Stimulated activated CD4-positive, alpha-beta T cell treated with anti-CD3 and anti-CD28 coated beads, TNF-alpha, amount 100 ng/mL, for 4 hours (primary cell): ENCODE measurements at places on chromosomes 4 and X.

GRCh38 chr4:147307896-147308674 lies 172.8 kb upstream of the EDNRA start:
- DNase-seq, result no peak

DNA sequence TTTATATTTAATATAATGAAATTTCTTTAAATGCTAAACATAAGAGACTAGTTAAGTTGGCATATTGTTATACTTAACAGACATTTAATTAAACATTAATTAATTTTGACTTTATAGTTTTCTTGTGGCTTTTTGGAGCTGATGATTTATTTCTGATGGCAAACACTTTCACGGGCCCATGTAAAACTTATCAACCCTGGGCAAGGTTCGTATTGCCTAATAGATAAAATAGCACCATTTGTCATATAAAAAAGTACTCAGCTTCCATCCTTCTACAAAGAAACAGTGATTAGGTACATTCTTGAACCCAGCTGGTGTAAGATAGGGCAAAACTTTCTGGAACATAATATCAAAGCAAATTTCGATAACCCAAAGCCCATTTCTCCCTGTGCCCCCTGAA lies 63.2 kb downstream of the PAK3 start:
- no peak for DNase-seq

DNA sequence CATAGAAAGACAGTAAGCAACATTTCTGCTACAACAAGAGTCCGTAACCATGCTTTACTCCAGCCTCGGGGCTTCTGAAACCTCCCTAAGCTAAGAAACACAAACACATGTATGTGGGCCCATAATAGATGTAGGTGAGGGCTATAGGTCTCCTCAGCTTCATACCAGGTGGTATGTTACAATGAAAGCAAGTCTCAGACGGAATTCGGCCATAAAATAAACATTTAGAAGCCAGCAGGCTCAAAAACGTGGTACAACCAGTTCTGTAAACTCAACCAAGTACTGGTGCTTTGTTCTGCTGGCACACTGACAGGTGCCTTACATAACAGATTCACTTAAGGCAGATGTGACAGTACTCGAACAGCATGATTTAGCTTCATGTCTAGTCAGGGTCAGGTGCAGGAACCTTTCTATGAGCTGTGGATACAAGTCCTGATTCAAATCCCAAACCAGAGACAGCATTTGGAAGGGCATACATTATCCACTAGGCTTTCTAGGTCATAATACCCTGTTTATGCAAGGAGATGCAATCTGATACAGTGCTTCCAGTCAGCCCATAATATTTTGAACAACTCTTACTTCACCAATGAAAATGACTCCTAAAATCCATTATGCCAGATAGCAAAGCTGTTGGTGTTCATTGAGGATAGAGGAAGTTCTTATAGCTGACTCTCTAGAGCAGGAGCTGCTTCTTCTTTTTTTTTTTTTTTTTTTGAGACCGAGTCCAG lies 113.8 kb upstream of the ENPP6 start:
- DNase-seq, result no peak

DNA sequence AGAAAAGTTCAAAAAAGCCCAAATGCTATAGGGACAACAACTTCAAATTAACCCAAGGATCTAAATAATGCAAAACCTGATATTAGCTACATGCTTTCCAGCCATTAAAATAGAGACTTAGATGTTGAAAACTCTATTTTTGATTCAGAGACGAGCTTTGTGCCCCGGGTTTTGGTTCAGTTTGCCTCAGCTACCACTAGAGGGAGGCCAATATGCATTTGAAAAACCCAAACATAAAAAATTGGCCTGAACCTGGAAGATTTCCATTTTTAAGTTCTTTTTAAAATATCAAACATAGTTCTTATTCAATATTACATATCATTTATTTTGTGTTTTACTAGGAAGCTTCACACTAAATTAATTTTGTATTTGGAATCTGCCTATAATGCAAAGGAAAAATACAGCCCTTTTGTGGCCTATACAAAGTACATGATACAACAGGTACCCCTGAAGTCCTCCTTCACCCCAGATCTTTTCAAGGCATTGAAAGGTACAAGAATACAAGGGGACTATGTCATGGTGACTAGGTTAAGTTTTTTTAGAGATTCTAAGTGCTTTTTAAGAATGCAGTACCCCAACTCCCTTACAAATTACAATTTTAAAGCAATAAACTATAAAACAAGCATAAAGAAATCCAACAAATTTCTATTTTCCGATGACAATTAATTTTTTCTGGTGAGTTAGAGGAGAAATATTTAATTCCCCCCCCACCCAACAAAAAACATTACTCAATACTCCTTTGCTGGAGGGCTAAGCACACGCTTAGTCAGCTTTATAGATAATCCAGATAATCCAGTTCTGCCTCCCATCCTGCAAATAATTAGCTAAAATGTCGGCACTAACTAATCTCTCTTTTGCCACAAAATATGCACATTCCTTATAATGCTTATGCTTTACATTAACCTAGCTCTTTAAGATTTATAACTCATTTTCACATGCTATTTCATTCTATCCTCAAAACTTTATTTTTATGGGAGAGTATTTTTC lies 97.7 kb upstream of the PTPN13 start:
- DNase-seq, result no peak

GRCh38 chrX:40875476-40875875 lies 140.1 kb upstream of the MED14 start:
- DNase-seq, result no peak

DNA sequence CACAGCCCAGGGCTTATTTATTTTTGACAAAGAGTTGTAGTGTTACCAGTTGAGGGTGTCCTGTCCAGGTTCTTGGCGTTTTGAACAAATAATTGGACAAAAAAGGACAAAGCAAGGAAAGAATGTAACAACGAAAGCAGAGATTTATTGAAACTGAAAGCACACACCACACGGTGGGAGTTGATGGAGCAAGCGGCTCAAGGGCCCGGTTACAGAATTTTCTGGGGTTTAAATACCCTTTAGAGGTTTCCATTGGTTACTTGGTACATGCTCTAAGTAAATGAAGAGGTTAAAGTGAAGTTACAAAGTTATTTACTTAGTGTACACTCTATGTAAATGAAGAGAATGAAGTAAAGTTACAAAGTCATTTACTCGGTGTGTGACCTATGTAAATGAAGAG lies 27.8 kb upstream of the OPHN1 start:
- no peak for DNase-seq

DNA sequence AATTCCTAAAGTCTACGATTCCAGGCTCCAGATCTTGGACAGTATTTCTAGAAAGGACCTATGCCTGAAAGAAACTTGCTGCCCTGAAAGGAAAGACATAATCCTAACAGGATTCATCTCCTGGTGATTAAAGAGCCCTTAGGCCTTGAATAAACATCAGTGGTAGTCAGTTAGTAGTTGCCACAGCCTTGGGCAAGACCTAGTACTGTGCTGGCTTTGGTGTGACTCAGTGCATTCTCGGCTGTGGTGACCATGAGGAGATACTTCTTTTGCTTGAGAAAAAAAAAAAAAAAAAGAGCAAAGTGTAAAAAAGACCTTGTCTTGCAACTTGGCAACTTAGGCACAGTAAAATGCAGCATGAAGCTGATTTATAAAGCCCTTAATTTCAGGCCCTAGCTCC lies 188.2 kb downstream of the DCAF12L2 start:
- no peak for DNase-seq

- no peak for DNase-seq
Observed at GRCh38 chrX:78123190-78123589, 16.3 kb downstream of the TAF9B start.

DNA sequence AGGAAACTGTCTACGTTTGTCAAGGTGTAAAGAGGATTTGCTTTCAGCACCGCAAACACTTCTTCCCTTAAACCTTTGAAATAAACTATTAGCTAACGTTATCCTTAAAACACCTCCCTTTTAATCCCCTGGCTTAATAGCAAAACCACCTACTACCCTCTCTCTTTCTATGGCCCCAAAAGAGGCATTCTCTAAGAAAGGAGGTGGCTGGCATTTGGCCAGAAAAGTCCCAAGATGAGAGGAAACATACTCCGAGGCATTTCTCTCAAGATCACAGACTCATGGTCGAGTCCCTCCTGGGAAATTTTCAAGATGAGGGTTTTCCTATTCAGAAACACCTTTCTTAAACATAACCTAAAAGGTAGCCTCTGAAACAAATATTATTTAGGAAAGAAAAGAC lies 60.6 kb upstream of the VCX3B start:
- DNase-seq, result no peak

DNA sequence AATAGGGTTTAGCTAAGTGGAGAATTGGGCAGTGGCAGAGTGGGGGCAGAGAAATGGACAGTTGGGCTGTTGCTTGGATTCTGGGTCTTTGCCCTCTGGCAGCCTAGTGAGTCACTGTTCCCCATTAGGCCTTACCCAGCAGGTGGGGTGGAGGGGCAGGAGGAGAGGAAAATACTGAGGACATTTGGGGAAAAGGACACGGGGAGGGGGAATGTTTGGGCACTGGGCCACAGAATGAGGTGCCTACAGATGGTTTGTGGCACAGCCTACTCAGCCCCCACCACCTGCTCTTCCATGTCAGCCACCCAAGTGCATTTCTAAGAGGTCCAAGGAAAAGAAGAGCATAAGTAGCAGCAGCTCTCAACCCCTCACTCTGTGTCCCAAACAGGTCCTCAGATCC lies 13.0 kb downstream of the SLC16A2 start:
- no peak for DNase-seq

DNA sequence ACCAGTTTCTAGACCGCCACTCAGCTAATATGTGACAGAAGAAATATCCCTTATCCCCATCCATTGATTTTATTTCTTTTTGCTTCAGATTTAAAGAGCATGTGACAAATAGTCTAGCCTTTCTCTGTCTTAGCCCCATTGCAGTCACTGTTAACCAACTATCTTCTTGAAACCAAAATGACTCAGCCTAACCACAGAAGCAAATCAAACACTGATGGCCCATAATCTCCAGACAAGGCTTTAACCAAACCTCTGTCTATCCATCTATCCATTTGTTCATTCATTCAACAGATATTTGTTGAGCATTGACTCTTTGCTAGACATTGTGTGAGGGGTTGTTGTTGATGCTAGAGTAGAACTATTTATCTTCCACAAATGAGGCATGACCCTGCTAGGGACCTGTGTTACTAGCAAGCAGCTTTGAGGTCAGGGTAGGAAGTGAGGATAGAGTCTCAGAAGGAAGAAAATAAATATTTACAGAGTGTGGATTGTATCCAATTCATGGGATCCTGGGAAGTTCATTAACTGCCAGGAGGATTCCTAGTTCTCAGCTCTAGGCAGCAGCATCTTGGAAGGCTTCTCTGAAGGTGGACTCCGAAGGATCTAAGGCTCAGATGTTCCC lies 22.5 kb downstream of the HNRNPH2 start:
- DNase-seq, result no peak

DNA sequence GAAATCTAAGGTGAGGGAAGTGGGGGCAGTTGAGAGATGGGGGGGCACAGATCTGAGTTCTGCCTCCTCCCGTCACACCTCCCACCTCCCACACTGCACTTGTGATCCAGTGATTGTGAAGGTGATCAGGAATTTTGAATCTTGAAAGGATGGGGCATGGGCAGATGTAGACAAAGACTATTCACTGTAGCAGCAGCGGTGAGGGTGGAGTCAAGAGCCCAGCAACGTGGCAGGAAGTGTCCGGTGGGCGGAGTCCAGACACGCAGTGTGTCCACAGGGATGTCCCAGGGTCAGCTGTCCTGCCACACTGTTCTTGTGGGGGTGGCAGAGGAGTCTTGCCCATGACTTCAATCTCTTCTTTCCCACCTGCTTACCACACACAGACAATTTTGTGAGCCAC lies 330.5 kb upstream of the GALNT7 start:
- no peak for DNase-seq

GRCh38 chrX:149433451-149433850 lies 71.7 kb downstream of the IDS start:
- DNase-seq, result no peak
